ENCODE measurements at places on chromosomes 7 and 10.

DNA sequence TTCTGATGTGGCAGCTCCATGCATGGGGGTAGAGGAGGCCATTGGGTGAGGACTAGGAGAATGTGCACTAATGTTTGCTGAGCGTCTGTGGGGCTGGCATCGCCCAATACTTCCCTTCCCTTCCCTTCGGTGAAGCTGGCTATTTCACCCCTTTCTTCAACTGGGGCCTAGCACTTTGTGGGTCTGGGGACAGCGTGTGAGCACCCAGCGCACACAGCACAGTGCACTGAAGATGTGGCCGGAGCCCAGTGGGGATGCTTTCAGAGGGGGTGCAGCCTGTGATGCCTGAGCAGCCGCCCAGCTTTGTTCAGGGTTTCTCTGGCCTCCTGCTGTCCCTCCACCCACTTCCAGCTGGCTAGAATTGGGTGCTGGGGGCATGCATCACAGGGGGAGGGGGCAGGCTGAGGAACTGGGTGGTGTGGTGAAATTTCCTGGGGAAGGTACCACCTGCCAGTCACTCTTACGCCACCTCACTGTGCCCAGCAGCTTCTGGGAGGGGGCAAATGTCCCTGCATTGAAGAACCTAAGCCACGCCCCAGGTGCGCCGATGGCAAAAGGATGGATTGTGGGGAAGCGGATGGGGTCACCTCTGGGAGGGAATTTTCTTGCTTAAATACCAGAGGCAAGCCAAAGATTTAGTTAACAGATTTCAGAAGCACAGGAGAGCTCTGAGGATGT lies 45.5 kb downstream of the CLEC2L start:
- peak; percentile 29 for DNase-seq

DNA sequence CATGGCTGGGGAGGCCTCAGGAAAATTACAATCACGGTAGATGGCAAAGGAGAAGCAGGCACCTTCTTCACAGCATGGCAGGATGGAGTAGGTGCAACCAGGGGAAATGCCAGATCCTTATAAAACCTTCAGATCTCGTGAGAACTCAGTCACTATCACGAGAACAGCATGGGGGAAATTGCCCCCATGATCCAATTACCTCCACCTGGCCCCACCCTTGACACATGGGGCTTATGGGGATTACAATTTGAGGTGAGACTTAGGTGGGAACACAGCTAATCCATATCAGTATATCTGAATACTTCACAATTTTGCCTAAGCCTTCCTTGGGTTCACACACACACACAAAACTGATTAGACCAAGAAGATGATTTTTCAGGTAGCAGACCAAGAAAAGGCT lies 145.1 kb upstream of the COL1A2 start:
- no peak for DNase-seq

DNA sequence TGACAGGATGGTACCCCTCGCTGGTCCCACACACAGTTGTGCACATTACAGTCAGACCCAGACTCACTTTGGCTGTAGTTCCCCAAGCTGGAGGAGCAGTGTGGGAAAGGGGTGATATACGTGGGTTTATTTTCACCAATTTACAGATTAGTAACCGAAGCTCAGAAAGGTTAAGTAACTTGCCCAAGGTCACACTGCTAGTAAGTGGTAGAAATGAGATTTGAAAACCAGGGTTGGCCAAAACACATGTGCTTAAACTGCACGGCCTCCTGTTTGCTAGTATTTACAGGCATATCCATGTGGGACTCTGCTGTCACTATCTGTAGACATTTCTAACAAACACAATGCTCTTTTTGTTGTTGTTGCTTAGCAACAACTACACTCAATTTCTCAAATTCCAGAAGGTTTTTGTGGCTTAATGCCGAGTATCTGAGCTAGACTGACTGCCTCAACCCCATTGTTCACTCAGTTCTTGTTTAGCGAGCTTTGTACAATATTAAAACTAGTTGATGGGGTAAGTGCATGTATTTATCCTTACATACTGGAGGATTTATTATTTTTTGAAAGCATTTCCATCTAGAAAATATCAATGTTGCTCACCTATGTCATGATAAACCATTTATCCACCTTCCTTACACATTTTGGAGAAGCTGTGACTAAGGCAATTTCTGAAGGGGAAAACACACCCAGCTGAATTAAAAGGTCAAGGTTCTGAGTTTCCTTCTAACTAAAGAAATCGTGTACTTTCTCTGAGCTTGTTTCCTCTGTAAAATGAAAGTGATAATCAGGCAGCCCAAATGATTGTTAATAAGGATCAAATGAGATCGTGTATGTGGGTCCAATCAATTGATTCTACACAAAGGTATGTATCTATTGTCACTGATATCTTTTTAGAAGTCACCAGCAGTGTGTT lies 5.3 kb upstream of the TMEM139 start:
- no peak for DNase-seq

GRCh38 chr7:44769776-44770294 lies 21.2 kb downstream of the ZMIZ2 start:
- no peak for DNase-seq

DNA sequence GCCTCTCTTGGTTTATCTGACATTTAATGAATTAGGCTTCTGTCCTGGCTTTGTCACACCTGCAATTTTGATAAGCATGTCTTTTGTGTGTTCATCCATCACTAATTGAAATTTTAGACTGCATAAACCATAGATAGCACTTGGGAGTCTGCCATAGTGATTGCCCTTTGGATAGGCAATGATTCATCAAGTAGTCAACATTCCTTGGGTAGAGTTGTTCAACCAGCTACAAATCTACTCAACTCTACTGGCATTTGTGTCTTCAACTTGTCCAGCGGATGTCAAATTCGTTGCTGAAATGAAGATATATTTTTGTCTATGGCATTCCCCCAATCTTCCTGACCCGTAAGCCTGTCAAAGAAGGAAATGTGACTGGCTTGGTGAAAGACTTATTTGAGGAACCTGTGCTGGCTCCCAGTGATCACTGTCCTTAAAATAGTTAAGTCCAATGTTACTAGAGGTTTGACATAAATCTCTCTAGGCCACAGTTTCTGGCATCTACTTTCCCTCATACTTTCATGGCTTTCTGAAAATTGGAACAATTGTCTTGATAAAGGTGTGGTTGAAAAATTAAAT lies 33.7 kb upstream of the CREB5 start:
- no peak for DNase-seq

DNA sequence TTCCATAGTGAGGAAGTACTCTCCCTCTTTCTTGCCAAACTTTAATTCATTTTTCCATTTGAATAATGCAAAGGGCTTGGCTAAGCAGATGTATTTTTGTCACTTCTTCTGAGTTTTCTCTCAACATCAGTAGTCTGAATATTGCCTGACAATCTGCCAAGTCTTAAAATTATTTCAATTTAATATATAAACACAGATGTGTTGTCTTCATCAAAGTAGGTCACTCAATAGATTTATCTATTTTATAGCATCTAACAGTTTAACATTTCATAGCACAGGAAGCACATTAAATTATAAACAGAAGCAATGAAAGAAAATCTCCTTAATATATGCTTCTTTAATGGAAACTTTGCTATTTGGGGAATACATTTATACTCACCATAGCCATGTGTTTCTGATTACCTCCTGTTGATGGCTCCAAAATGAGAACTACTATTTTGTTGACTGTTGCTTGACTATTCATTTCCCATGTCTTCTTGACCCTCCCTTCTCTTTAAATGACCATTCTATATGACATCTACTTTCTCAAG lies 4.5 kb downstream of the CPED1 start:
- no peak for DNase-seq

DNA sequence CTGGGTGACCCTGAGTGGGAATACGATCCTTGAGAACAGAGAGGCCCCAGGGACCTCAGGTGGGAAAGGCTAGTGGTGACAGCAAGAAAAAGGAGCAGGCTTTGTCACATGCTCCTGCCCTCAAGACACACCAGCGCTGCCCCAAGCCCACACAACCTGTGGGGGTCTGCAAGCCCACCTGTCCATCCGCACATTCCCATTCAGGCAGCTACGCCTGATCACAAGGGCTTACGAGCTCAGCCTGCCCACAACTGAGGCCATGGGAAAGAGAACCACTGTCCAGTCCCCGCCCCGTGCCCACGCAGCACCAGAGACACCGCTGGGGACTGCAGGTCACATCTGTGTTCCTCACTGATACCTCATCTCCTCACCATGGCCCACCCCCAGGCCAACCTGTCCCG lies 26.7 kb downstream of the EBF3 start:
- DNase-seq, result no peak

GRCh38 chr10:129171812-129172211 lies 295.2 kb upstream of the MGMT start:
- DNase-seq, result no peak

DNA sequence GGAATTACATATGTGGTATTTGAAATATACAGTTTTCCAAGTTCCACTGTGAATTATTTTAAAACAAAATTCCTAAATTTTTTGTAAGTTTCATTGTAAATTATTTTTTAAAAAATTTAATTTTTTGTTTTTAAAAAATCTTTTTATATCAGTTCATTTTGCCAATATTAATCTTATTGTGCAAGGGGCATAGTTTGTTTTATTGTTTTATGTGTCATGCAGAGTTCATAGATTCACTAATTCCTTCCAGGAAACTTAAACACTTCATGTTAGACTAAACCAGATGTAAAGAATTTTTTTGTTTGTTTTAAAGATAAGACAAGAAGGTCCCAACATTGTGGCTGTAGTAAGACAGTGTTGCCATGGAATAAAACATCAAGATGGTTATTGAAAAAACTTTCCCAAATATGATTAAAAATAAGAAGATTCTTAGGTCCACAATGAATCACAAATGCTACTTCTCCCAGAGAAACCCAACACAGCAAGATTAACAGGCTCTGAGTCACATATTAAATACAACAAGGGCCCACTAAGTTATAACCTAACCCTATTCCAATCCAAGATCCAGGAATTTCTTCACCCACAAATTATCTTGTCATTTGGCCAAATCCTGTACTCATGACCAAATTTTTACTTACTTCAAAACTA lies 464.7 kb upstream of the IGFBP3 start:
- DNase-seq, result no peak

DNA sequence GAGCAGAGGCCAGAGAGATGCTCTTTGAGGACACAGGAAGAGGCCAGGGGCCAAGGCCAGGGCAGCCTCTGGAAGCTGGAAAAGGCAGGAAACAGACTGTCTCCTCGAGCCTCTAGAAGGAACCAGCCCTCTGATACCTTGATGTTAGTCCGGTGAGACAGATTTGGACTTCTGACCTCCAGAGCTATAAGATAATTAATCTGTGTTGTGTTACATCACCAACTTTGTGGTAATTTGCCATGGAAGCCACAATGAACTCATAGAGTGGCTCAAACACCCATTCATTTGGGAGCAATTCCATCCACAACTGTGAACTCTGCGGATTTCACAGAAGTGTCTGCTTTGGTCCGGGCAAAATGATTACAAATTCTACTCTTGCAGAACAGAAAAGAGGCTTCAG lies 48.7 kb downstream of the OAT start:
- DNase-seq, result no peak
